H54 (cell line): ENCODE measurements at places on chromosomes 7 and 10.

- DNase-seq: no peak
Measured at GRCh38 chr7:51792796-51793195, 476.2 kb upstream of the COBL start.

DNA sequence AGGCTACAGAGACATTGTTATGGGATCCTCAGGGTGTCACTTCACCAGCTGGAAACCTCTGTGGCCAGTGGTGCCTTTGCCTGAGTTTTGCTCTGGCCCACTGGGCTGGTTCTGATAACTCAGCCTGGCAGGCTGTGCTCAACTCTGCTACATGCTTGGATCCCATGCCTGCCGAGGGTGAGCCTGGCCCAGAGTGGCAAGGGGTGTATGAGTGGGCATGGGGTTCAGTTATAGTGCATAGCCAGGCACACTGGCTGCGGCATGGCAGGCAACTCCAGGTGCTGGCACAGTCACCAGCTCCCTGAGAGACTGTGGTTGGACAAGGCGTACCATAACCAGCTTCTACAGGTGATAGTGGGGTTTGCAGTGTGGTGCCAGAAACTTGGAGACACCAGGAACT lies 107.0 kb upstream of the PCDH15 start:
- DNase-seq: no peak

DNA sequence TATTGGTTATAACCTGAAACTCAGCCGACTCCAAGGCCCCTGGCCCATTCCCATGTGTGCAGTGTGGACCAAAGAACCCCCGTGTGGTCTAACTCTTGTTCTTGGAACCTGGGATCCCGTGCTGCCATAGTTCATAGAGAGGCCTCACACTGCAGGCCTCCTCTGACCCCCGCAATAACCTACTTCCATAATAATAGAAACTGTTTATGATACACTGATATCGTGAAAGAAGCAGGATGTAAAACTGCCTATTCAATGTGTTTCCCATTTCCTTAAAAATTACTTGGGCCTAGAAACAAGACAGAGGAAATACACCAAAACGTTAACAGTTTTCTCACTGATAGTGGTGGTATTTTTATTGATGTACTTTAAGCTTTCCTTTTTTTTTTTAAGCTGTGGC lies 109.2 kb upstream of the KDM7A start:
- DNase-seq: no peak

DNA sequence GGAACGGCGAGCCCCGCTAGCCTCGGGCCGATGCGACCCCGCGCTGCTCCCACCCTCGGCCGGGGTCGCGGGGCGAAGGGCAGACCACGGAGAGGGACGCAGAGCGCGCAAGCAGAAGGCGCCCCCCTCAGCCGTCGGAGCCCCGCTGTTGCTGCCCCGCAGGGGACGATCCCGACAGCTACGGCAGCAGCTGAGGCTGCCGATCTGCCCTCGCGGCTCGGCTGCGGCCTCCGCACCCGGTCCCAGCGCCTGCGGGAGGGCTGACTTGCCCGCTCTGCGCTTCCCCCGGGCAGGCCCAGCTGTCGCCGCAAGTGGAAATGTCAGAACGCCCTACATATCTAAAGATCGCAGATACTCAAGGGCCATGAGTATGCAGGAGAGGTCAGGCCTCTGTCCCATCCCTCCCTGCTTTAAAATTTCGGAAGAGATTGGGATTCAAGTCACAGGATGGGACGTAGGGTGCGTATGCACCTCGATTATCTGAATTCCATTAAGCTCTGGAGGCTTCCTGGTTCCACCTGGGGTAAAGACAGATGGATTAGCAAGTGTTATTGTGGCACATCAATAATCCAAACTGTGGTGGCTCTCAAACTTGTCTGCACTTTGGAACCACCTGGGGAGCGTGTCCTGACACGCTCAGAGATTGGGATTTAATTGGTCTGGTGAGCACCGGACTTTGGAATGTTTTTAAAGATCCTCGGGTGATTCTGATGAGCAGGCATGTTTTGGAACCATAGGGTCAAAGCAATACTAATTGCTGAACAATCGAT lies at the start of gene CRPPA:
CRPPA (minus strand) TSS at position 206 of the 770 bp plus-strand sequence. CDS start 216 bp downstream, outside the sequence.
- DNase-seq: peak; percentile 27

- DNase-seq: no peak
Measured at GRCh38 chr7:137885678-137886077, 38.9 kb upstream of the DGKI start.

DNA sequence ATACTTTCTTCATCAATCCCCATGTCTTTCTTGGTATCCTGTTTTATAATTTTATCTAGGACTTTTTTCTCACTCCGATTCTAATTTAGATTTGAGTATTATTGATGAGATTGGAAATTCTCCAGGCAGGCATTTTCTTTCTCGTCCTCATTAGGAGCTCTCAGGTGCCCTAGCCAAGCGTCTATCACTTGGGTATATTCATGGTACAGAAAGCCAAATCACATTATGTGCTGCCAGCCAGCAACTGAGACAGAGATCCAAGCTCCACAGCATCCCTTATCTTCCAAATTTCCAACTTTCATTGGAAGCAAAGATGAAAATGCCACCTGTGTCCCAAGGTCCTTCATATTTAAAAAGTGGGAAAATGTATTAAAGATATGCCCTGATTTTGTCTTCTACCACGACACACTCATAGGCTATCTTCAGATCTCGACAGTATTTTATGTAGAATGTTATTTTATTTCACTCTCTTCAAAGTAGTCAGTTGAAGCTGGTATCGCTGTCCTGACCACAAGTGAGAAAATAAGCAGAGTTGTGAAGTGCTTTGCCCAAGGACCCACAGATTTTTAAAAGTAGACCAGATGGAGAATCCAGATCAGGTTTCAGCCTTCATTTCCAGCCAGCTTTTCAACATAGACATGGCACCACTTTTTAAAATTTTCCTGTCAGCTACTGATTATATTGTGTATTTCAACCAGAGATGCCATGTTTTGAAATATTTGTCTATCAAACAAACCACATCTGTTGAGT lies 773.4 kb downstream of the CNTNAP2 start:
- no peak for DNase-seq

DNA sequence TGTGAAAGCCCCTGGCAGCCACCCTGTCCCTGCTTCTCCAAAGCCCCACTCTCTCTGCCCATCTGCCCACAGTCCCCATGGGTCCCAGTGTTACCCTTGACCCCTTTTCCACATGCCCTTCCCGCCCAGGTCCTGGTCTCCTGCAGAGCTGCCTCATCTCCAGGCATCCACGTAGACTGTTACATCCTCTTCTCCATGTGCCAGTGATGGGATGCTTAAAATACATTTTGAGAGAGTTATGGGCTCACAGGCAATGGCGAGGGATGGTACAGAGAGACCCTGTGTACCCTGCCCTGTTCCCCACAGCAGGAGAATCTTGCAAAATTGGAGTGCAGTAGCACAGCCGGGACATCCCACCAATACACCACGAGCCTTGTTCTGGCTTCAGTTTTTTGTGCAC lies 56.8 kb downstream of the GLRX3 start:
- DNase-seq: no peak

- DNase-seq: no peak
Measured at GRCh38 chr10:77669892-77670291, 32.3 kb upstream of the KCNMA1 start.

GRCh38 chr7:80790877-80791276 lies 128.0 kb downstream of the SEMA3C start:
- DNase-seq: no peak

GRCh38 chr7:78247910-78248689 lies 449.5 kb downstream of the PHTF2 start:
- DNase-seq: no peak

DNA sequence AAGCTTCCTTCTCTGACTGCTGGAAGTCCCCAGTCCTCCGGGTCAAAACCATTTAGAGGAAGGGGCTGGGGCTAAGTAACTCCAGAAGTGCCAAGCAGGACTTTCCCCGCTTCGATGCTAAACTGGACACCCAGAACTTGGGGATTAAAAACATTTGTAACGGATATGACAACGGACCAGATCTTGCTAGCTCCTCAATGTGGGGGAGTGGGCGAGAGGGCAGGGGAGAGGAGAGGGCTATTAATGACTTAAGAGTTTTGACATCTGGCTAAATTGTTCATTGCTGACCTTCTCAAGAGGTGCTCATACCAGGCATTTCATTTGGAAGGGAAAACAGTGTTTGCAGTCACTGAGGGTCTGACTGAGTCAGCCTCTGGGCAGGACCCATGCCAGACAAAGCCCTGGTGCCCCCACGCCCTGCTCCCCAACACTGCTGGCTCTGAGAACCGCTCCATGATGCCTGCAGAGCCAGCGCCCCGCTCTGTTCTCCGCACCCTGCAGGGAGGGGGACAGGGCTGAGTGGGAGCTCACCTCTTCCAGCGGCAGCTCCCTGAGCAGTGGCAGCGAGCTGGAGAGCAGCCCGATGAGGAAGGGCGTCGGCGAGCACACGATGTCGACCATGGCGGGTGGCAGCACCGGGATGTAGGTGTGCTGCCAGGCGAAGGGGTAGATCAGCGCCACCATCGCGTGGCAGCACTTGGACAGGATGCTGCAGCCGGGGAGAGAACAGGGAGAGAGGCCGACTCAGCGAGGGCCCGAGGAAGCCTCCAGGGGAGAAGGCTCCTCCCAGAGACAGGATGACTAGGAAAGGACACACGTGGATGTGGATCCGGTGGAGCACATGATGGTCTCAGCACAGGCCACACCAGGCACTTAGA lies 47.7 kb upstream of the MKRN1 start:
- DNase-seq: peak; percentile 53

GRCh38 chr10:13991353-13991752 lies 339.4 kb downstream of the FRMD4A start:
- no peak for DNase-seq

DNA sequence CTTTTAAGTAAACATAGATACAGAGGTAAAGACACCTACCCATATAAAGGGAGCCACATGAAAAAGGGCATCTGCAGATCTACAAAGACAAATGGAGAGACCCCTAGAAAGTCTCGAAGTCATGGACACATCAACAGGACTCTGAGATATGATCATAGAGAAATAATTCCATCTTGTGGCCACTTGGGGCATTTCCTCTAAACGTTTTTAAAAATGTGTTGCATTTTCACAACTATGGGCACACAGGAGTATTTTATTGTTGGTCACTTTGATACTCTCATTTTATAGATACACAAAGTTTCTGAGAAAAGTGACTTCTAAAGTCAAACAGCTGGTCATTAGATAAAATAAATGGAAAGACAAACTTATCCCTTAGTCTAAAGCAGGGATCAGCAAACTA lies 87.1 kb downstream of the CRTAC1 start:
- DNase-seq: no peak

DNA sequence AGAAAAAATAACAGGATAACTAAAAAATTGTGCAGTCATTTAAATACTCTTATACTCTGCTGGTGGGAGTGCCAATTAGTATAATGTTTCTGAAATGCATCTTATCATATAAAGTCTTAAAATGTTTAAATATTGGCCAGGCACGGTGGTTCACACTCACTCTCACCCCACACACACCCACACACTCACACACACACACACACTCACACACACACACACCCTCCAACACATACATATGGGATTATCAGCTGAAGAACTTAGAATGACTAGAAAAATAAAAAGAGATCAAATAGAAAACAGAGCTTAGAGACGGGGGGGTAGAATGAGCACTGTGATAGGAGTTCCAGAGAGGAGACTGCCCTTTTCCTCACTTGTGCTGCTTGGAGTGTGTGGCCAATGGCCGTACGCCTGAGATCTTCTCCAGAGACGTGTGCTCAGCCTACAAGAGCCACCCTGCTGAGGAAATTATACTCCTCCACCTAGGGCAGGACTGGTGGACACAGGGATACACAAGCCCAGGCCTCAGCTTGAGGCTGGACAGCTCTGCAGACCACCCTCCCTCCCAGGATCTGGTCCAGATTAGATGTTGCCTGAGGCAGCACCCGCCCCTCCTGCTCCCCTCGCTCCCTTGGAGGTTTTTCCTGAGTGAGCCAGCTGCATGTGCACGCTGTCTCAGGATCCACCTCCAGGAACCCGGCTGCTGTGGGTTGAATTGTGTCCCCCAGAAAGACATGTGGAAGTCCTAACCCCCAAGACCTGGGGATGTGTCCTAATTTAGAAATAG lies 26.5 kb upstream of the PRKAG2 start:
- DNase-seq: no peak

DNA sequence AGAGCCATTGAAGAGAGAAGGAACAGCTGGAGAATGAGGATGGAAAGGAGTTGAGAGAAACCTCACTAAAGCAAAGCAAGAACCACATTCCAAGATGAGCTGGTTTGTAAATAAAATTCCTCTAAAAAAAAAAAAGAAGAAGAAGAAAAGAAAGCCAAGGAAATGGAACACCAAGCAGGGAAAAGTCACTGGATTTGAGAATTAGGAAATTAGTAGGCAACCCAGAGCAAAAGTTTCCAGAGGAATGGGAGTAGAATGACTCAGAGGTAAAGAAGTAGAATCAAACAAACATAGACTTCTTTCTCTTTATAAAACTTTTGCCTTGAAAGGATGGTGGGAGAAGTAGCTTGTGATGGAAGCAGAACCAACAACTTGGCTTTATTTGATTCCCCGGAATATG lies 3.9 kb downstream of the CH25H start:
- no peak for DNase-seq

GRCh38 chr10:116110736-116111135 lies 162.3 kb downstream of the GFRA1 start:
- no peak for DNase-seq

- no peak for DNase-seq
Measured at GRCh38 chr10:97120370-97120769, 65.4 kb downstream of the SLIT1 start.

- no peak for DNase-seq
Measured at GRCh38 chr10:55013318-55013717, 212.3 kb upstream of the PCDH15 start.

- no peak for DNase-seq
Measured at GRCh38 chr7:99794585-99795502, 10.9 kb upstream of the CYP3A4 start.

DNA sequence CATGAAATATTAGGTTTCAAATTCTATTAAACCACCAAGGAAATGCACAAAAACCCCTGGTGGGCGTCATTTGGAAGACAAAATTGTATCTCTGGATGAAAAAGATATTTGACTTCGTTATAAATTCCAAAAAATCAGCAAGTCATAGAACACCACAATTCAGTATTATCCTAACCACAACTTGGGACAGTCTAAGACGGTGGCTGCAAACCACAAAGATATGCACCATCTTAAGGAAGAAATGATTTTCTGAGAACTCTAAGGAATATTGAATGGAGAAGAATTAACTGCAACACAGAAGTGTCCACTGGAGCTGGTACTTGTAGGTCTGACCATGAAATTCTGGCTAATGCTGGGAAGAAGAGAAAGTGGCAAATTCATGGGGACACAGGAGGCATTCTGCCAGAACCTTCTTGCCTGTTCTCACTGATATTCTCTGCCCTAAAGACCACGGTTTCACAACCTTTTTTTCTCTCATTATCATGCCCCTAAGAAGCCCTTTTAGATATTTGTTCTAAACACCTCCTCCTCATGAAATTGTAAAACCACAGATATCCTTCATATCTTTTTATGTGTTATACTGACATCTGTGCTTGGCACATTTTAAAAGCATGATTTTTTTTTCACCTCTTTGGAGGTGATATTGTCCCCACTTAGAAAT lies 92.9 kb downstream of the SFMBT2 start:
- DNase-seq: no peak

GRCh38 chr10:86301971-86302370 lies 64.6 kb downstream of the GRID1 start:
- DNase-seq: no peak
